Glutamatergic neuron (in vitro differentiated cells): ENCODE measurements at places on chromosomes 7 and 10. TPM values are rescaled to one million over a fixed set of nuclear protein-coding genes. Genes with fewer than 3 reads are reported as not detected.

The ZNF786 gene
- total RNA-seq = 17.2 TPM

The NUTM2E gene
- total RNA-seq = 0.86 TPM

The PRSS1 gene
- total RNA-seq = not detected

The MOGAT3 gene
- total RNA-seq = not detected

The CYP26C1 gene
- 0.10 TPM for total RNA-seq

The FAM131B gene
- 111 TPM for total RNA-seq

The ZPBP gene
- total RNA-seq = not detected

The PCGF5 gene
- total RNA-seq = 3.0 TPM

The VSTM4 gene
- 2.0 TPM for total RNA-seq

The SFTPD gene
- 0.51 TPM for total RNA-seq

DNA sequence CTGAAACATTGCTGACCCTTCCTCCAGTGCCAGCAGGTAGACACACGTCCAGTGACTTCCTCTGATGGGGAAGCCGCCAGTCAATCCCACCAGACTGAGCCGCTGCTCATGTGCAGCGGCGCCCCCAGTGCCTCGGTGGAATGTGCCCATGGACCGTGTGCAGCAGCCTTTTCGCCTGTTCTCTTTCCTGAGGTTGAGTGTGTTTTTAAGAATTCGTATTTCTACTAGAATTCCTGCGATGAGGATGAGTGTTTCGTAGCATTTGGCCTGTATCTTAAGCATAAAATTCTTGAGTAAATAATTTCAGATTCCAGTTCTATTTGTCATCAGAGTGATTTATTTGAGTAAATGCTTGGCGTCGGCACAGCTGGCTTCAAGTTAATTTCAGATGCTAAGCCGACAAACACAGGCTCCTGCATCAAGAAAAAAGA, 35.4 kb downstream of the BNIP3 start:
- peaks cover 6% of the 10 kb centered on the region for H3K27me3 ChIP-seq
- DNase-seq = no peak
- no peaks in the 10 kb centered on the region for H3K36me3 ChIP-seq
- no peak overlapping the region for H3K4me3 ChIP-seq
- no peaks in the 10 kb centered on the region for H3K4me1 ChIP-seq
- no peak overlapping the region for H3K27ac ChIP-seq

DNA sequence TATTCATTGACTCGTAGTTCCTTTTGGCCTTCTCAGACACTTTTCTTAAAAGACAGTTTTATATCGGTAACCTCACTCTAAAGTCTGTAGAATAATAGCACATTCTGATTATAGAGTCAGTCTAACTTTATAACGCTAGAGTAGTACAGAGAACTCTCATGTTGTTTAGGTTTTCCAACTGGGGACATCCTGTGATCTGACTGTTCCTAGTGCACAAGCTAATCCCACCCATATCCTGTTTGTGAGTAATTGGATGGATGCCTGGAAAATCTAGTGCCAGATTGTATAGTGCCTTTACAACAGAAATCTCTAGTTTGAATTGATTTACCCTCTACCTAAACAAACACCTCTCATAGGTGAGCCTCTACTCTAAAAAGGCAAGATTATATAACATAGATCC, 107.4 kb downstream of the ZEB1 start:
- no peak for DNase-seq
- no peaks in the 10 kb centered on the region for H3K27me3 ChIP-seq

DNA sequence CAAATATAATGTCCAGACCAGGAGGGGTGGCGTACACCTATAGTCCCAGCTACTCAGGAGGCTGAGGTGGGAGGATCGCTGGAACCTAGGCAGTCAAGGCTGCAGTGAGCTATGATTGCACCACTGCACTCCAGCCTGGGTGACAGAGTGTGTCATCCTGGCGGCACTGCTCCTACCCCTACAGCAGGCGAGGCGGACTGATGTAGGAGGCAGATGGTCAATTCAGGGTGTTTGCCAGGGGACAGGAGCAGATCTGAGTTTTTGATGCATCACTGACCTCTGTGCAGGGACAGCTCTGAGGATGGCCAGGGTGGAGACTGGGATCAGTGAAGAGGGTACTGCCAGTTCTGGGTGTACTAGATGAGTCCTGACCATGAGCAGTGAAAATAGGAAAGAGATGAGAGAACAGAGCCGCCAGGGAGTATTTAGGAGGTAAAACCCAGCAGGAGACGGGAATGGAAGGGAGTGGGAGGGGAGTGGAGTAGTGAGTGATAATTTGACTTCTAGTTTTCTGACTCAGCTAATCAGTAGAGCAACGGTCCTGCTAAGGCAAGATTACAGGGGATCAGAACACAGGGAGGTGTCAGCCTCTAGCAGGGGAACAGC, 75.3 kb downstream of the HIP1 start:
- H3K27me3 ChIP-seq = peaks cover 2% of the 10 kb centered on the region
- peak overlapping the region; percentile 89 for H3K27ac ChIP-seq
- H3K36me3 ChIP-seq = no peaks in the 10 kb centered on the region
- DNase-seq = peak; percentile 36
- peak overlapping the region; percentile 14 for H3K4me3 ChIP-seq

- no peaks in the 10 kb centered on the region for H3K36me3 ChIP-seq
- no peak overlapping the region for H3K4me3 ChIP-seq
- no peak overlapping the region for H3K27ac ChIP-seq
- peaks cover 8% of the 10 kb centered on the region for H3K27me3 ChIP-seq
- peaks cover 14% of the 10 kb centered on the region for H3K4me1 ChIP-seq
Measured at GRCh38 chr7:1090686-1091643, 3.1 kb downstream of the GPER1 start.

DNA sequence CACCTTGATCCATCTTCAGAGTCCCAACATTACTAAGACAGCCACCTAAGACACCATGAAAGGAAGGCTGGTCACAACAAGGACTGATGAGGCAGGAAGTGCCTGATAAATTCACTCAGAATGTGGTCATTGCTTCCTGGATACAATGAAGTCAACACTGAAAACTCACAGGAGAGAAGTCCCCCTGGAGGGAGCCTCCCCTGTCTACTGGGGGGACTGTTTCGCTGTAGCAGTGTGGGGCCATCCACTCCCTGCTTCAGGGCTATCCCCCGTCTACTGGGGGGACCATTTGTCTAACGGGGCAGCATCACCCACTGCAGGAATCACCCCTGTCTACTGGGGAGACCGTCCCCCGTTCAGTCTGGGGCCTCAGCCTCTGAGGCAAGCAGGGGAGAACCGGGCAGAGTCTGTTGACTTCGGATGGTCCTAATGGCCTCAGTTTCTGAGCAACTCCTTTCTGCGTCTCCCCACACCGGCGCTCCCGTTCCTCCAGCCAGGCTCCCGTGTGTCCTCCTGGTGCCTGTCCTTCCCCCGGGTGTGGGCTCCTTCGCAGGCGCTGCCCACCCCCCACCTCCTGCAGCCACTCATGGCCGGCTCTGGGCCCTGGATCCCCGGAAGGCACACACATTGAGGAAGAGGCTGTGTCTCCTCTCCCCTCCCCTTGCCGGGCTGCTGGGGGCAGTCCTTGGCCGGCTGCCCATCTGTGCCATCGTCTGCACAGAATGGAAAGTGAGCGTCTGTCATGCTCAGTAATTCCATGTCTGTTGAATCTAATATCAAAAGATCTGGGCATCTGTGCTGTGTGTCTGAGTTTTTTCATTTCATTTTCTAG, 59.9 kb upstream of the DNAJB6 start:
- peaks cover 10% of the 10 kb centered on the region for H3K4me1 ChIP-seq
- no peak overlapping the region for H3K27ac ChIP-seq
- H3K36me3 ChIP-seq = no peaks in the 10 kb centered on the region
- no peak for DNase-seq
- H3K4me3 ChIP-seq = no peak overlapping the region

GRCh38 chr7:55172881-55173609, 154.2 kb downstream of the EGFR start:
- no peak overlapping the region for H3K27ac ChIP-seq
- DNase-seq = no peak
- peaks cover 3% of the 10 kb centered on the region for H3K27me3 ChIP-seq
- peaks cover 8% of the 10 kb centered on the region for H3K4me1 ChIP-seq
- no peak overlapping the region for H3K4me3 ChIP-seq

DNA sequence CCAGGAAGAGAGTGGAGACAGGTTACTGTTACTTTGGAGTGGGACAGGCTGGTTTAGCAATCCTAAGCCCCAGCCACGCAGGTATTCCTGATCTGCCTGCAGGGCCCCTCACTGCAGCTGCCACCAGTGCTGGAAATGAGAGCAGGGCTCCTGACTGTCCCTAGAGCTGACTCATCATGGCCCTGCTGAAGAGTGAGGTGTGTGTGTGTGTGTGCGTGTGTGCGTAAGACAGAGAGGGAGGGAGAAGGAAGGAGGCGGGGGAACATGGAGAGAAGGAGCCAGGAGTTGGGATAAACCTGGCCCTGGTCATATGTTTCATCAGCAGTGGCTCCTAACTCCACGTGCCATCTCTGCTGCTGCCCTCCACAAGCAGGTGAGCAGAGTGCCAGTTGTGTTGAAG, 3.6 kb downstream of the FOXI2 start:
- H3K27ac ChIP-seq = no peak overlapping the region
- H3K4me1 ChIP-seq = no peaks in the 10 kb centered on the region
- H3K27me3 ChIP-seq = peaks cover 5% of the 10 kb centered on the region
- H3K36me3 ChIP-seq = peaks cover 6% of the 10 kb centered on the region
- no peak overlapping the region for H3K4me3 ChIP-seq

GRCh38 chr7:128781126-128781525, 5.5 kb upstream of the OPN1SW start:
- peaks cover 1% of the 10 kb centered on the region for H3K4me1 ChIP-seq
- peaks cover 7% of the 10 kb centered on the region for H3K27me3 ChIP-seq
- no peak overlapping the region for H3K27ac ChIP-seq

DNA sequence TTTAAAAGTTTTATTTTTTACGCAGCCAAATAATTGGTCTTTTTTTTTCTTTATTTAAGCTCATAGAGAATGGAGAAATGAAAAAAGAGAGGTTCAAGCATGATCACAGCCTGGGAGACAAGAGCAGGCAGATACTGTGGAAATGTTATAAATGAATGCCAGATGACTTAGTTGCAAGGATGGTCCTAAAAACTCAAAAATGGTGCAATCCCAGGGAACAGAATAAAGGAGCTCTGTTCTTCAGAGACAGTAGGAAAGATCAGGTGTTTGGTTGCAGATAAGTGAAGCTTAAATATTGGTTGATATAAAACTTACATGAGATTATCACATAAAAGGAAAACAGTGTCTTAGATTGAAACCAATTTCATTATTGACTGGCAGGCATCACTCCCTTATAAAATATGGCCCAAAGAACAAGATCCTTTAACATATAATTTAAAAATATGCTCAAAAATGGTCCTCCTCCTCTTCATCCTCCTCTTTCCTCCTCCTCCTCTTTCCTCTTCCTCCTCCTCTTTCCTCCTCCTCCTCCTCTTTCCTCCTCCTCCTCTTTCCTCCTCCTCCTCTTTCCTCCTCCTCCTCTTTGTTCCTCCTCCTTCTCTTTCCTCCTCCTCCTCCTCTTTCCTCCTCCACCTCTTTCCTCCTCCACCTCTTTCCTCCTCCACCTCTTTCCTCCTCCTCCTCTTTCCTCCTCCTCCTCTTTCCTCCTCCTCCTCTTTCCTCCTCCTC, 18.6 kb downstream of the GNAT3 start:
- DNase-seq = no peak
- H3K27ac ChIP-seq = no peak overlapping the region
- H3K4me3 ChIP-seq = no peak overlapping the region

DNA sequence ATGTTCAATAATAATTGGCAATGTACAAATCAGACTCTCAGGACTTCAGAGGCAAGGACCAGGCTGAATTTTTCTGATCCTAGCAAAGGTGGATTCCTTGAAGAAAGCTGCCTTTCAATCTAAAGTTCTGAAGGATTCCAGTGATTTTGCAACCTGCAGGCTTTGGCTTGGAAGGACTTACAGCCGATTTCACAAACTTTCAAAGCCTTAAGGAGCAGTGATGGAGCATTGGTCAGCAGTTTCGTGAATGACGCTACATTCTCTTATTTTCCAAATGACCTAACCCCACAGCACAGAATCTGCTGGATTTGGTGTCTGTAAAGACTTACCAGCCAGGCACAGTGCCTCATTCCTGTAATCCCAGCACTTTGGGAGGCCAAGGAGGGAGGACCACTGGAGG, 167.5 kb downstream of the ARHGAP12 start:
- peak overlapping the region; percentile 99 for H3K27ac ChIP-seq
- peaks cover 12% of the 10 kb centered on the region for H3K4me1 ChIP-seq
- H3K36me3 ChIP-seq = peaks cover 4% of the 10 kb centered on the region
- no peak for DNase-seq
- H3K27me3 ChIP-seq = peaks cover 4% of the 10 kb centered on the region
- H3K4me3 ChIP-seq = peak overlapping the region; percentile 84

DNA sequence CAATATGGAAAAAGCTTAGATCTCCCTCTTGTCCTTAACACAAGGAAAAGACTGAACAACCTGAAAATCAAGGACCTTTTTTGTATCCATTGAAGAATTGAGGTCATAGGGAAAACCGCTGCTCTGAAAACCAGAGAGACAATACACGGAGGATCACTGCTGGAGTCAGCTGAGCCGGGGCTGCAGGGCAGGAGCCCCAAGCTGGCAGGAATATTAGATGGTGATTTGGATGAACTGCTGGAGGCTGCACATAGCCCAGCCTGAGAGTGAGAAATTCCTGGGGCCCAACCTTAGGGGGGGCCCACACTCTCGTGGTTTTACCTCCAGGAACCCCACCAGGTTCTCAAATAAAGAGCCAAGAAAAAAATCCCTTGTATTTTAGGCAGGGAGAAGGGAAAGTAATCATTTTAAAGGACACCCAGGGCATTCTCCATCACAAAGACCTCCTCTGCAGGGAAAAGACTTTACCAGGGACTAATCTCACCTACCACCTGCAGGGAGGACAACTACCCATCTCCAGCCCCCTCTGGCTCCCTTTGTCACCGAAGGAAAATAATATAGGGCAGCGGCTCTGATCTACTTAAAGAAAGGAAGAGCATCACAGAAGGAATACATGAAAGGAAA, 55.4 kb upstream of the RNF32 start:
- H3K4me3 ChIP-seq = no peak overlapping the region
- H3K36me3 ChIP-seq = peaks cover 5% of the 10 kb centered on the region
- DNase-seq = no peak
- no peak overlapping the region for H3K27ac ChIP-seq

- no peaks in the 10 kb centered on the region for H3K27me3 ChIP-seq
- DNase-seq = no peak
- H3K4me3 ChIP-seq = no peak overlapping the region
- H3K36me3 ChIP-seq = no peaks in the 10 kb centered on the region
Measured at GRCh38 chr10:61342858-61343572, 110.2 kb downstream of the TMEM26 start.
